IPS DF 19.7 (cell line): ENCODE measurements at places on chromosomes 11 and 22.
A peak's percentile ranks its signal among the peaks of the same experiment; 100 is the strongest.

GRCh38 chr22:46150655-46151477 is 540 bp downstream of the PPARA start:
- DNase-seq = no peak

GRCh38 chr11:70825893-70826540 is 426.4 kb downstream of the SHANK2 start:
- DNase-seq = no peak

GRCh38 chr11:62842171-62842741 is 2.9 kb upstream of the WDR74 start:
- DNase-seq = no peak

GRCh38 chr22:22021162-22021750 is 38.7 kb upstream of the TOP3B start:
- no peak for DNase-seq

GRCh38 chr22:41579297-41579996 is 10.2 kb downstream of the PMM1 start:
- no peak for DNase-seq

DNA sequence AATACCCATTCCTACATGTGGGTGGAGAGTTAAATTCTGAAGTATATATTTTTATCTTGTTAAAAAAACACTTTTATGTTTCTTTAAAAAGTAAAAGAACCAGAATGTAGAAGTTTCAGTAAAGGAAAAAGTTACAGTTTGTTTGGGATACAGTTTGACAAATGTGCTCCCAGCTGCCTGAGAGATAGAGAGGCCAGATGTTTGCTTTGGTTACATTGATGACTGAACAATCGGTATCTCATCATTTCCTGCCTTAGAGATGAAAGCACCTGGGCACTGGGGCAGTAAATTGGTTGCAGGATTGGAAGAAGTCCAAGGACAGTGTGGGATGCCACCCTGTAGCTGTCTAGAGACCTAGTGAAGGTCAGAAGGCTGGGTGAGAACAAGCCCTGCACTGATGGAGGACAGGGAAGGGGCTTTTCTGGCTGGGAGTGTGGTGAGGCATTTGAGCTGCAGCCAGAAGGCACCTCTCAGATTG is 16.6 kb downstream of the MED15 start:
- DNase-seq = no peak

- DNase-seq = no peak
Observed at GRCh38 chr22:48180631-48181030, 1418.2 kb downstream of the TBC1D22A start.

DNA sequence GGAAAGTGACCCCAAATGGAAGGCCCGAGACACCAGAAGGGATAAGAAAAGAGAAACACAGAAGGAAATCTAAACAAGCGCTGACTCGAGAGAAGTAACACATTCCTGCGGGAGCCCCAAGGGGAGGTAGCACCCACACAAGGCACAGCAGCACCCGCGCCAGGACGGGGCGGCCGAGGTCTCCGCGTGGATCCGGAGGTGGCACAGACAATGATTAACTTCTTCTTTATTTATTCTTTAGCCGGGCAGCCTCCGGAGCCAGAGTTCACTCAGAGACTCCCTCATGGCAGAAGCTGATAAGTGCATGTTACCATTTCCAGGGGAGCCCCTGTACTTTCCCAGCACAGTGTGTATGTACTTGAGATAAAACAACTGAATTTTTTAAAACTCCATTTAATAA is 5.1 kb downstream of the TOLLIP start:
- DNase-seq = no peak

- peak; percentile 3 for DNase-seq
Observed at GRCh38 chr11:41175304-41175972, 284.0 kb downstream of the LRRC4C start.

DNA sequence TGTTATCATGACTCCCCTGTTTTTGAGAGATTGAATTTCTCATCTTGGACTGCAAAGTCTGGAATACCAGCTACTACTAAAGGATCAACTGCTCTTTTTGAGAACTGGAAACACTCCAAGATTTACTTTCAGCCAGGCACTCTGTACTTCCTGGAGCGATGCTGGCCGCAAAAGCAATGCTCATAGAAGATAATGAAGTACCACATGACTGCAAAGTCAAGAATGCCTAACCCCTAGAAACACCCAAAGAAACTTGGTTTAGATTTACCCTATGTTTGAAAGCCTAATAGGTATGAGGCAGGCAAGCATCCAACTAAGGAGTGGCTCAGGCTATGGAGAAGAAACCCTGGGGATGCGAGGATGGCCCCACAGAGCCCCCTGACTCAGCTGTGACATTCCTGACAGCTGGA is 47.7 kb upstream of the ARHGAP20 start:
- no peak for DNase-seq

GRCh38 chr11:11247086-11247485 is 106.0 kb downstream of the CSNK2A3 start:
- no peak for DNase-seq

GRCh38 chr22:22916215-22916951 is 28.8 kb downstream of the IGLL5 start:
- no peak for DNase-seq

DNA sequence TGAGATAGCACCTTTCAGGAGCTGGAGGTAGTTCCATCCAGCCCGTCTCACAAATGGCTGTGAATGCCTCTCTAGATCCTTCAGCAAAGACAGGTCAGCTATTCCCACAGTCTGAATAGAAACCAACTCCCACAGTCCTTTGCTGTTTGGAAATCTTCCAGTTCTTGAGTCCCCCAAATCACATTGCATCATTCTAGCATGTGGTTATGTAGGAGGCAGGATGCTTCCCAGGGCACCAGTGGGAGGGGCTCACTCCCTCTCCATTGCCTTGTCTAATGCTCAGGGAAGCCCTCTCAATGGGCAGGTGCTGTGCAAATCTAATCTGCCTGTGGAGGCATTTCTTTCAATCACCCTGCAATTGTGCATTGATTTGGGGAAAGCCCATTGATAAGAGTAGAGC is 14.6 kb downstream of the NAV2 start:
- no peak for DNase-seq

- DNase-seq = no peak
Observed at GRCh38 chr11:15180212-15180792, 65.6 kb downstream of the INSC start.

GRCh38 chr11:76803811-76804600 is 20.9 kb downstream of the TSKU start:
- no peak for DNase-seq

GRCh38 chr11:48033918-48034341 is 53.6 kb downstream of the PTPRJ start:
- no peak for DNase-seq

DNA sequence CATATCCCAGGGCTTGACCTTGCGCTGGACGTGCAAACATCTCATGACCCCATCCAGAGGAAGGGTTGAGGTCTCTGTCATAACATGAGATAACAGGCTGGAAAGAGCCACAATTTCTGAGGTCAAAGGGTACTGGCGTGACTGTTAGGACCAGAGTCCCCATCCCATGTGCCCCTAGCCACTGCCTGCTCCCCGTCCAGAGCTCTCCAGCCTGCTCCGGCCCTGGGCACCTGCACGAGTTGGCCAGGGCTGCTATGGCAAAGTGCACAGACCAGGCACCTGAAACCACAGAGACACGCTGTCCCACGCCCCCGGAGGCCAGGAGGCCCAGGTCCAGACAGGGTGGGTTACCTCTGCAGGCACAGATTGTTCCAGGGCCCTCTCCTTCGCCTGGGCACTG is 58.9 kb downstream of the SHANK2 start:
- DNase-seq = no peak

- DNase-seq = no peak
Observed at GRCh38 chr22:43198936-43199335, 12.0 kb upstream of the TTLL12 start.

- DNase-seq = no peak
Observed at GRCh38 chr22:47225931-47226633, 463.6 kb downstream of the TBC1D22A start.

DNA sequence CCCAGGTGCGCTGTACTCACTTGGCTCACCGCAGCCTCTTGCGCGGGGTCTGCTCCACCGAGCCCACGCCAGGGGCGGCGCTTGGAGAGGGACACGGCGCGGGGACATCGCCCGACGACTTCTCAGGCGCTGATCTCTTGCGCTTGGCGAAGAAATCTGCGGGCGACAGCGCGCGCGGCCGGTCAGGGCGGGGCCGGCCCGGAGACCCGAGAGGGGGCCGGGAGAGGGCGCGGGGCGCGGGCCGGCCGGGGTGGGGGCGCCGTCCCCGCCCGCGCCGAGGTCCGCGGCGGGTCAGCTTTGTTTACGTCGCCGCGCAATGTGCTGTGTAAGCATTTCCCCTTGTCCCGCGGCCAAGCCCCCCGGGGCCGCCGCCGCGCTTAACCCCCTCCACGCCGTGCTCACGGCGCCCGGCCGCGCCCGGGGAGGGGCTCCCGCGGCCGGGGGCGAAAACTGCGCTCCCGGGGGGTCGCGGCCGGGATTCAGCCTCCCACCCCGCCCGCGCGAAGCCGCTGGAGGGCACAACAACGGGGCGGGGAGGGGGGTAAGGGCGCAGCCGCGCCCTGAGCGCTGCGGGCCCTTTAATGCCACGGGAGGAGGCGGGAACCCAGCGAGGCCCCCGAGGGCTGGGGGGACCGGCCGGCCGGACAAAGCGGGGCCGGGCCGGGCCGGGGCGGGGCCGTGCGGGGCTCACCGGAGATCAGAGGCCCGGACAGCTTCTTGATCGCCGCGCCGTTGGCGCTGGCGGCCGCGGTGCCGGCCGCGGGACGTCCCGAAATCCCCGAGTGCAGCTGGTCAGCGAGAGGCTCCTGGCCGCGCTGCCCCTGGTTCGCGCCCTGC is 1.4 kb downstream of the CDKN1C start:
- DNase-seq = no peak

DNA sequence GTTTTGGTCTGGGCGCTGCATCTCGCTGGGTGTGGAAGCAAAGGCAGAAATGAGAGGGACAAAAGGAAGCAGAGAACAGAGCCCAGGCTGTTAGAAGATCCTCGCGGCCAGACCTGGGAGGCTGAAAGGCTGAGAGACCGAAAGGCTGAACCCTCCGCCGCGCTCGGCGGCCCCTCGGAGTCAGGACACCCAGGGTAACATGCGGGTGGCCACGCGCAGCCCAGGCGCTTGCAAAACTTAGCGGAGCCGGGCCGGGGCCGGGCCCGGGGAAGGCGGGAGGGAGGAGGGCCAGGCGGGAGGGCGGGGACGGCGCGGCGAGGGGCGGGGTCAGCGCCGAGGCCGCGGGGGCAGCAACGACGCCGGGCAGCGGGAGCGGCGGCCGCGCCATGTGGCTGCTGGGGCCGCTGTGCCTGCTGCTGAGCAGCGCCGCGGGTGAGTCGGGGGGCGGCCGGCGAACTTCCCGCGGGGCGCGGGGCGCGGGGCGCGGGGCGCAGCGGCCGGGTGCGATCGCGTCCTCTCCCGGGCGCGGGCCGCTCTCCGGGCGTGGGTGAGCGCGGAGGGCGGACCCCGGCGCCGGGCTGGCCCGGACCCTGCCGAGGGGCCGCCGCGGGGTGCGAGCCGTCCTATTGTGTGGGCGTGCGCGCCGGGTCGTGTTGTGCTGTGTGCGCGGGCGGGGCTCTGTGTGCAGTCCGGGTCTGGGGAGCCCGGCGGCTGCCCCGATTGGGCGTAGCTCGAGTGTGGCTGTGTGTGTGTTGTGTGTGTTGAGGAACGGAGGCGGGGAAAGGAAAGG is at the start of gene LDLRAD3:
LDLRAD3 (plus strand) TSS at position 350 of the 790 bp plus-strand sequence; CDS start at position 387, 37 bp downstream.
- DNase-seq = no peak

- no peak for DNase-seq
Observed at GRCh38 chr11:61792310-61793082, at the start of the genes FEN1 and TMEM258. Gene FEN1, plus strand, starts transcription at chr11:61792911. Its CDS starts 2,451 bp downstream, at chr11:61795362. Gene TMEM258, minus strand, starts transcription at chr11:61792599. Its CDS starts 41 bp downstream, at chr11:61792558.

DNA sequence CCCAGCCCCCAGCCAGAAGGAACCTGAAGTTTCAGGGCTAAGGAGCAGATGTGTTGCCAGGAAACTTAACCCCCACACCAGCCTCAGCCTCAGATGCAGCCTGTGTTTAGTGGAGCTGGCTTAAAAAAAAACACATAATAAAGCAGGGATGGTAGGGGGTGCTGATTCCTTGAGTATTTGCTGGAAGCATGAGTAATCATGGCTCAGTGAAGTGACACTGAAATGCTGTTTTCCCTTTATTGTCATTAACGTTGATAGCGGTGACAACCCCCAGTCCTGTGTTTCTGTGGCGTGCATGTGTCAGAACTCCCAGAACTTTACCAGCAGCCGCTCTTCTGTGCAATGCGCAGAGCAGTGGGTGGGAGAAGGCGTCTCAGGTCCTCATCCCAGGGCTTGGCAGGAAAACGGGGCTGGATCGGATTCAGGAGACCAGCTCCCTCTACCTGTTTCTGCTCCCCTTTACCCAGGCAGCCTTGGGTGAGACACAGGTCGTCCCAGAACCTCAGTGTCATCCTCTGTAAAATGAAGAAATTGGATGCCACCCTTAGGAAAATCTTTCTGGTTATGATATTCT is 1282.1 kb downstream of the TBC1D22A start:
- no peak for DNase-seq

DNA sequence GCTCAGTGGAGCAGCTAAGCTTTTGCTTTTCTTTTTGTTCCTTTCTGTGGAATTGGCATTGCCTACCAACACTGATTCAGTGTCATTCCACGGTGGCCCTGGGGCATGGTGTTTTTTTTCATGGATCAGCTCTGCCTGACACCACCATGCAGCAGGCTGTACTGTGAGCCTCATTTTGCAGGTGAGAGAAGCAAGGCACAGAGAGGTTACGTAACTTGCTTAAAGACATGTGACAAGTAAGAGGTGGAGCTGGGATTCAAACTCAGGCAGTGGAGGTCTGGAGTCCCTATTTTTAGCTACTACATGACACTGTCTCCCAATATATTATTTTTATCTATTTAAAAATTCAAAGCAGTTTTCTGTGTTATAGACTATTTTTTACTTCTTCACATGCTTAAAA is 44.4 kb downstream of the APOL3 start:
- no peak for DNase-seq

GRCh38 chr11:65087827-65088226 is 3.8 kb downstream of the ZFPL1 start:
- no peak for DNase-seq

GRCh38 chr11:17693531-17693930 is 25.8 kb upstream of the MYOD1 start:
- no peak for DNase-seq

DNA sequence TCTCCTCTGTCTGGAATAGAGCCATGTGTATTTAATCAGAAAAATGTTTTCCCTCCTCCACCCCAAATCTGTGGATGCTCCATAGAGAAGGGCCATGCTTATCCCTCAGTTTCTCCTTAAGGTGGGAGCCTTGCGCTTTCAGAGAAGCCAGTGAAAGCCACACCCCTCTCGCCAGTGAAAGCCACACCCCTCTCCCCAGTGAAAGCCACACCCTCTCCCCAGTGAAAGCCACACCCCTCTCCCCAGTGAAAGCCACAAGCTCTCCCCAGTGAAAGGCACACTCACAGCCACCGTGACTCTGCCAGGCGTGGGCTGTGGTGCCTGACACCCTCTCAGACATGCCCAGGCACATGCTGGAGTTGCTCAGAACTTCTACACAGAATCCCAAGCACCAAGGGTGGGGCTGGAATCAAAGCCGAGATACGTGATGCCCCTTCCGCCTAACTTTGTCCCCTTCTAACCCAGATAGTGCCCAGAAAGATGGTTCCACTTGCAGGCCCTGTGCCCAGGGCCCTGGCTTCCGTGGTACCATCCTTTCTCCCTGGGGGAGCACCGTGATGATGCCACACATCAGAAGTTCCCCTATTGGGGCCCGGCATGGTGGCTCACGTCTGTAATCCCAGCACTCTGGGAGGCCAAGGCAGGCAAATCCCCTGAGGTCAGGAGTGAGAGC is 16.5 kb upstream of the PRR5 start:
- DNase-seq = no peak
